ENCODE measurements at places on chromosomes 3 and 15.
A peak's percentile ranks its signal among the peaks of the same experiment; 100 is the strongest.

- DNase-seq: no peak
Measured at GRCh38 chr3:164533275-164533674, 545.0 kb downstream of the SI start.

GRCh38 chr3:56468184-56469106 lies at the start of gene ERC2:
ERC2 (minus strand) TSS chr3:56468467.
- no peak for DNase-seq

- DNase-seq: no peak
Measured at GRCh38 chr3:40167958-40168357, 141.5 kb upstream of the EIF1B start.

DNA sequence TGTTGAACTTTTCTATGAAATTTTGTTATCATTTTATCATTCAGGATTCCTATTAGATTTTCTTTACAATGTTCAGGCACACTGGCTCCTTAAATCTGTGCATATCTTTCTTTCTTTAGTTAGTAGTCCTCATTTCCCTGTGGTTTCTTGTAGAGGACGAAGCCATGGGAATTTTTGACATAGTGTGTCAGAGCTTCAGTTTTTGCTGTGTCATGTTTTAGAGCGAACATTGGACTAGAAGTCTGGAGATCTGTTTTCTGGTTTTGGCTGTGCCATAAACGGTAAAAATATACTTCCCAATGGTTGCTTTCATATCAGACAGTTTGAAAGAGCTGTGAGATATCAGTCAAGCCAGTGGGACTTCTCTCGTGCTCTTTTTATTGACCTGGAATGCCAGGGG lies 105.2 kb downstream of the CHCHD4 start:
- DNase-seq: no peak

- peak; percentile 59 for DNase-seq
Measured at GRCh38 chr15:77059786-77060361, 11.0 kb downstream of the TSPAN3 start.

DNA sequence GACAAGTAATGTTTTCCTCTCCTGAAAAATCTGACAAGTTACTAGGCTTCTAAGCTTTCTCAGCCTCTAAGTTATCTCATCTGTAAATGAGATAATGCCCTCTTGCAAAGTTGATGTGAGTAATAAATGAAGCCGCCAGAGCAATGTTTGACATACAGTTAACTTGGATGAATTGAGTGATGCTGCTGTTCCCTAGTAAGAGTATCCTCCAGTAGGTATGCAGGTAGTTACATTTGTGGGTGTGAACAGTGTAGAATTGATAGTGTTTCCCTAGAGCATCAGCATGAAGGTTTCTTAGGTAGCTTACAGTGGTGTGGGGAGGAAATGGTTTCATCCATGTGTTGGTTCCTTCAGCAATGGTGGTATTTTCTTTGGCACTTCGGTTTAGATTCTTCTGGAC lies 3.4 kb downstream of the ATP2C1 start:
- DNase-seq: no peak

DNA sequence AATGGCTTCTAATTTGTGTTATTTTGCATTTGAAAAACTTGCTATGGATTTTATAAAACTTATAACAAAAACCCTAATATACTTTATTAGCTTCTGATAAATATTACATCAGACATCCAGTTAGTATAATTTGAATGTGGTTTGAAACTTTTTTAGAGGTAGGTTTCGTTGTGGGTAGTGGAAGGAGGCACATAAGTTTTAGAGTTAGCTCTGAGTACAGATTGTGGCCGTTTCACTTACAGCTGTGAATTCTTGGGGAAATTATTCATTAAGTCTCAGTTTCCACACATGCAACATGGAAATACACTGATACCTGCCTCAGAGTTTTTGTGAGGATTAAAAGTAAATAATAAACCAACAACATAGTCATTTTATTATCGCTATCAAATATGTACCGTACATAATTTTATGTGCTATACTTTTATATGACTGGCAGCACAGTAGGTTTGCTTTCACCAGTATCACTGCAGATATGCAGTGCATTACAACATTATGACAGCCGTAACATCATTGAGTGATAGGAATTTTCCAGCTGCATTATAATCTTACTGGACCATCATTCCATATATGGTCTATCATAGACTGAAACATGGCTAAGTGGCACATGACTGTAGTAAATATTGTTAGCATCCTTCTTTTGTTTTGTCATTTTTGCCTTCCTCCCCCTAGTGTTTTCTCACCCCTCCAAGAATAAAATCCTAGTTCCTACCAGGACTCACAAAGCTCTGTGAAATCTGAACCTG lies 175.6 kb downstream of the AKAP13 start:
- peak; percentile 11 for DNase-seq

DNA sequence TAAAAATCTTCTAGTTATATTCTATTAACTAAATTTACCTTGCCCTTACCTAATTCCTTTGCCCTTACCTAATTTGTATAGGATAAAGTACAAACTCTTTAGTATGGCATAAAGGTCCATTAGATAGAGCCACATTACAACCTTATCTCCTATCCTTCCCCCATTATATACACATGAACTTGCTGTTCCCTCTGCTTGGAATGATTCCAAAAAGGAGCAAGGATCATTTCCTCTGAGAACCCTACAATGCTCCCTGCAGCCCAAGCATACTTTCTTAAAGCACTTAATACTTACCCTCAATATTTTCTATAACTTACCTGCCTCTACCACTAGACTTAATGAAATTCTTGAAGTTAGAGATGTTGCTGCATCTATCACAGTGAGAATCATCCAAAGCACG lies 118.9 kb upstream of the CCDC54 start:
- DNase-seq: no peak

DNA sequence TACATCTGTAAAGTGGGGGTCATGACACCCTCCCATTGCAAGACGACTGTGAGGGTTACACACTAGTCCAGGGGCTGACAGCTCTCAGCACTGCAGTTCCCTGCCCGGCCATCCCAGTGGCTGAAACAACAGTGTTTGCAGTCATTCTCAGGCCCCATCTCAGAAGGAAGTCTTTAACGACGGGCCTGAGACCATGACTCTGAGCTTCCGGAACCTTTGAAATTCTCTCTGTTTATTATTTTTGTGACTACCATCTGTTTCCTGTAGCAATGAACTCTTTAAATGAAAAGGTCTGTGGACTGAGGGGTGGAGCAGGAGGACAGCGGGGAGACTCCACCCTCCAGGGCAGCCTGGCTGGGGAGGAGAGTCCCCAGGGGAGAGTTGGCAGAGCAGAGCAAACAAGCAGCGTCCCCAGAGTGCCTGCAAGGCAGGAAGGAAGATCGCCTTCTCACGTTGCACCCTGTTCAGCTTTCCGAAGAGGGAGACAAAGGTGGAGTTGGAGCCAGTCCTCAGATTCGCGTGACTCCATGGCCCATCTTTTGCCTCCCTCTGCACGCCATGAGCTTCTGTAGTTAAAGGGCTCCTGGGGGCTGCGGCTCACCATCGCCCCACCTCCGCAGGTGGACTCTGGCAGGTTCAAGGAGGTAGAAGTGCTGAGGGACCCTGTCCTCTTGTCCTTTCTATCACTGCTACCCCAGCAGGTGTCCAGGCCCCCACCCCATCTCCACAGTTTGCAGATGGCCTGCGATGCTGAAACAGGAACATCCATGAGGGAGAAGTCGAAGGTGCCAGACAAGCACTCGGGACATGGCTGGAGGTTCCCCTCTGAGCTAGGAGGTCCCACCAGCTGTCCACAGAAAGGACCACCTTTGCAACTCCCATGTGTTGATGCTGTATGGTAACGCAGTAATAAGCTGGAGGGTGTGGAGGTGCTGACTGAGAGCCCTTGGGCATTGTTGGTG lies 525.8 kb upstream of the PROK2 start:
- peak; percentile 71 for DNase-seq

GRCh38 chr15:69861331-69862171 lies 236.2 kb downstream of the TLE3 start:
- DNase-seq: no peak

Data from MM.1S (cell line).